ENCODE measurements at places on chromosomes 13 and 19. TPM values are rescaled to one million over a fixed set of nuclear protein-coding genes. Genes with fewer than 3 reads are reported as not detected.

The ZGLP1 gene
- total RNA-seq, result 1.8 TPM

The TICAM1 gene
- 6.7 TPM for total RNA-seq

The ZNF490 gene
- total RNA-seq, result 5.8 TPM

The ANGPTL8 gene
- not detected for total RNA-seq

The ETV2 gene
- total RNA-seq, result 0.65 TPM

The SMIM24 gene
- not detected for total RNA-seq
